Endothelial cell (in vitro differentiated cells): ENCODE measurements at places on chromosomes 7 and 10. TPM values are rescaled to one million over a fixed set of nuclear protein-coding genes. Genes with fewer than 3 reads are reported as not detected.

SPAM1 gene
- not detected for total RNA-seq

SFTPA1 gene
- not detected for total RNA-seq

CYP2C19 gene
- not detected for total RNA-seq

ZSWIM8 gene
- 176 TPM for total RNA-seq

JAKMIP3 gene
- 0.05 TPM for total RNA-seq

SNX8 gene
- 40.7 TPM for total RNA-seq

NPFFR1 gene
- not detected for total RNA-seq

CYP3A7 gene
- 0.18 TPM for total RNA-seq

EBLN1 gene
- total RNA-seq = not detected
